ENCODE measurements at places on chromosomes 3 and 15.

DNA sequence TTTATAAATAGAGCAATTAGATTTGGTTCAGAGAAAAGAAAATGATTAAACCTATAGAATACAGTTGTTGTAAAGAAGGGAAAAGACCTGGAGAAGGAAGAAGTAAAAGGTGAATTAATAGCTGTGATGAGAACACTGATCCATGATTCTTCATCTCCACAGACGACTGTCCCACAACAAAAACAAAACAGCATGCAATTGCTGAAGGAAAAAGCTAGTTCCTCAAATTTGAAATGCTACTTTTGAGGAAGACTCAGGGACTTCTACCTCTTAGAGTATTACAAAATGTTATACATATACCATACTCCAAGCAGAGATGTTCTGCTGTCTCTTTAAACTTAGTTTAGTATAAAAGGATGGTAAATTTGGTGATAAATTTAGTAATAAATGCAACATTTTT is 21.5 kb downstream of the ALCAM start:
- DNase-seq, result no peak

DNA sequence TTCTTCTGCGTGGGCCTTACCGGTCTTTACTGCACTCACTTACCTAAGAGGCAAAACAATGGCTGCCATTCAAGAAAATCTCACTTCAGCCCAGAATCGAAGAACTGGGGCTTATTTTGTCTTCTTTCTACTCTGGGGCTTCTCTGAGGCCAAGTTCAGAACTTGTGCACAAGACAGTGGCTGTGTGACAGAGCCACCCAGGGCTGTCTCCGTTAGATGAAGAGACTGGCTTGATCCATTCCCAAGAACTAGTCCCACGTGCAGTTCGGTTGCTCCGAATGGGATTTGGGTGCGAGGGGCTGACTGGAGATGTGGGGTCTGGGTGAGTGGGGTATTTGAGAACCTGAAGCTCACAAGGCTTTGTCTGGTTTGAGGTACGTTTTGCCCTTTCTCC is 795 bp upstream of the TCF12 start:
- DNase-seq, result no peak

DNA sequence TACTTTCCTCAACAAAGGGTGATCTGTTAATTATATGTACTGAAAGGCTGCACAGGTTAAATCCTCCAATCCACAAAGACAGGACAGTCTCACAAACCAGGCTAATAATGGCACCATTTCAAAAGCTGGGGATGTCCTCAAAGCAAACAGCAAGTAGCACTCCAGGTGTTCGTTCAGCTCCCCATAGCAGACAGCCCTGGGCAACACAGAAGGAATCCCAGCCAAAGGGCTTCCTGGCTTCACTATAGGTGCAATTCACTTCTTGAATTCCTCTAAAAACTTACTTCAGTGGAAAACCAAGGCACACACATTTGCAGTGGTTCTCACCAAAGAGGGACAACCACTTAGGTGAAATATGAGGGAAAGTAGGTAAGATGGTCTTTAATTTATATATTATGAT is 166.7 kb downstream of the CTNNB1 start:
- DNase-seq, result no peak

- no peak for DNase-seq
Measured at GRCh38 chr3:59502806-59503205, 453.0 kb upstream of the CFAP20DC start.

GRCh38 chr15:50065279-50065678 is 53.8 kb downstream of the ATP8B4 start:
- DNase-seq, result no peak

- no peak for DNase-seq
Measured at GRCh38 chr15:74920456-74920855, 13.8 kb upstream of the FAM219B start.

DNA sequence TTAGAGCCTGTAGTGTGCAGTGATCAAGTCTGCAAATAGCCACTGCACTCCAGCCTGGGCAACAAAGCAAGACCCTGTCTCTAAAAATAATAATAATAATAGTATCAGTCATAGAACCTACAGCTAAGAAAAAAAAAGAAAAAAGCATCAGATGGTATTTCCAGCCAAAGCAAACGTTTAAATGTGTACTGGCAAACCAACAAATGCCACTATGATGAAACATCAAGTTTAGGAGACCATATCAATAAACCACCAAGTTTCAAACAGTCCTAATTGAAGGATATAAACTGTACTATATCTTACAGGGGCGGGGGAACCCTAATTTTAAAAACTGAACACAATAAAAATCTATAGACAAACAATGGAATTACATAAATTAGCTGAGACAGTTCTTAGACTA is 6.4 kb downstream of the UBP1 start:
- no peak for DNase-seq

GRCh38 chr15:70199540-70200410 is 102.1 kb upstream of the TLE3 start:
- no peak for DNase-seq

DNA sequence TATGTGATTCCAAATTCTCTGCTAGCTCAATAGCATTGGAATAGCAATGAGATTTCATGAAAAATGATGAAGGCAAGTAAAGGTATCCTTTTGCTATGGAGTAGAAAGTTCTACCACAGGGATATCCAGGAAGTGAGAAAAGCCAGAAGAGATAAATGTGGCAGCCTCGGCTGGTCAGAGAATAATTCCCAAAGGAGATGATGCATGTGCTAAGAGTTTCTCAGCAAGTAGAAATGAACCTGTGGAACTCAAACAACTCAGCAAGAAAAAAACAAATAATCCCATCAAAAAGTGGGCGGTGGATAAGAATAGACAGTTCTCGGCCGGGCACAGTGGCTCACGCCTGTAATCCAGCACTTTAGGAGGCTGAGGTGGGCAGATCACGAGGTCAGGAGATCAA is 38.2 kb downstream of the ALS2CL start:
- DNase-seq, result no peak

DNA sequence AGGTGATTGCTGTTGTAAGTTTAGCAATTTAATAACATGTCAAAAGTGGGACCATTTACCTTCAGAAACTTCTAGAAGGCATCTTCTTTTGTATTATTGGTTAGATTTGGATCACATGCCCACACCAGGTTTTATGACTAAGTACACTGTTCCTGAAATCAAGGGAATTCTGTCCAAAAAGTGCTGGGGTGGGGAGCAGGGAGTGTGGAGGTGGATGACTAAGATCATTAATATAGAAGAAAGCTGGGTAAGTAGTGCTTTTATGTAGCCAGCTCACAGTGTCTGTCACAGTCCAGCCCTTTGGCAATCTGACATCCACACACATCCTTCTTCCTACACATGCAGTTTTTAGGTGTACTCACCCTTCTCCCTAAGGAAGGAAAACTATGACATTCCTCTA is 120.0 kb downstream of the TMCO5A start:
- no peak for DNase-seq

DNA sequence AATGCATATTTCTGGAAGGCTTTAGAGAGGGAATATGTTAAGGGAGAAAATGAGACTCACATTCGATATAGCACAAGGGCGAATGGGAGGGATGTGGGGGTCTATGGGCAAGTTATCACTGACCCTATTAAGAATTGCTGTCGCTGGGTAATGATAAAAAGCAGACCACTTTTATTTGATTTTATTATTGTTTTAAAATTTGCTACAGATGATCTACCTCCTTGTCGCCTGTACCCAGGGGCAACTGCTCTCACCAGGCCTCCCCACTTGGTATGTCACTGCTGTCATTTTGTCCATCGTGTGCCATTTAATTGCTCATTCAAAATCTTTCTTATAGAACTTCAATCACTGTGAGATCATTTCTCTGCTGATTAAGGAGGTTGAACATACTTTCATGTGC is 153.8 kb downstream of the OPA1 start:
- no peak for DNase-seq

DNA sequence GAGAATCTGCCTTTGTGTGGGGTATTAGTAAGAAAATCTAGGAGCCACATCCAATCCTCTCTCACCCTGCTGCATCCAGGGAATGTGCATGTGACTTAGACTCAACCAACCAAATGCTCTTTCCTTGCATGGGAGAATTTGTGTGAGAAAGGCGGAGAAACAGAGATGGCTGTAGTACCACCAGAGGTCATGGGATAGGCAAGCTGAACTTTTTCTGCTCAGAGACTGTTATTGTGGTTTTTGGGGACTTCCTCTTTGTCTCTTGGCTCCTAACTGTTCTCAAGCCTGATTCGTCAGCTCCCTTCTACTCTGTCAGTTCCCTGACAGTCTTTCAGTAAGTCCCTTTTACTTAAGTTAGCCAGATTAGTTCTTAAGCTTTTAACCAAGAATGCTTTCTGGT is 2.6 kb upstream of the ZSCAN2 start:
- no peak for DNase-seq

DNA sequence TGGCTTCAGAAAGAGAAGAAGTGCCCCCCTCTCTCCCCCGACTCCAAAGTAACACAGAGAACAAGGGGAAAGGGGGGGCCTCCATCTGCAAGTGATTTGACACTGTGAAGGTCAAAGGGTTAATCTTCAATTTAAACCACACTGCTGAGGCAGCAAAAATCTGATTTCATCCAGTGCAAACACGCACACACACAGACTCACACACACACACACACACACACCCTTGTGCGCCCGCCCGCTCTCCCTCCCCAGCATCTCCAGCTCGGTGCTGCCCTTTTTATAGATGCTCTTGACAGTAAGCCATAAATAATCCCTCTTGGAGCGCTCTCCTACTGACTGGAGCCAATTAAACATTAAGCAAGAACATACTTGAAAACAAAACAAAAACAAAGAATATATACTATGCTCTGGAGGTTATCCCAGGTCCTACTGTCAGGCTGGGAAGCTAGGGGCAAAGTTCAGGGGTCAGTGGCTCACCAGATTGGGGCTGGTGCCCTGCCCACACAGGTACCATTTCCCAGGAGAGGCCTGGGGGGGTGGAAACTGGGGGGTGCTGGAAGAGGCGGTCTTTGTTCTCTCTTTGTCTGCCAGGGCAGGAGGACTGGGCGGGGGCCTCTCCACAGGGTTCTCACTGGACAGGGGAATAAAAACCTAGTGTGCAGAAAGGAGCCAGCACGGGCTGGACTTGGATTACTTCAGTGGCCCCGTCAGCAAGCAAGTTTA is 16.3 kb downstream of the BMF start:
- DNase-seq, result no peak

GRCh38 chr15:47609693-47610092 is 107.6 kb upstream of the SEMA6D start:
- DNase-seq, result no peak

GRCh38 chr3:13391308-13391707 is 28.8 kb downstream of the NUP210 start:
- no peak for DNase-seq

- no peak for DNase-seq
Measured at GRCh38 chr3:7280318-7280717, 419.4 kb downstream of the GRM7 start.

GRCh38 chr3:94175677-94176076 is 112.8 kb downstream of the NSUN3 start:
- DNase-seq, result no peak

DNA sequence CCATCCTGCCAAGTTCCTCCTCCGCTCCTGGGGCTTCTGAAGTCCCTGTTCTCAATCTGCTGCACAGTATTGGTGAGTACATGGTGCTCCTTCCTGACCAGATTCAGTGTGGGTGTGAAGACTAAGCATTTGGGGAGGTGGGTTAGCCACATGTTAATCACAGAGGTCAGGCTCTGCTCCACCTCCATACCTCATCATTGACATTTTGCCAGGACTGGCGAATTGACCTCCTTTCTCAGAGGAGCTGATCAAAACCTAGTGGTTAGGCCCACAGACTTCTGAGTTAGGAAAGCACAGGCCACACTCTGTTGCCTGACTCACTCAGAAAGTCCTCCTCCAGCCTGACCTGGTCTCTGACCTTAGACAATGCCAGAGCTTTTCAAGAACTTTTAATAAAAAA is 8.4 kb upstream of the RPS17 start:
- DNase-seq, result no peak

- no peak for DNase-seq
Measured at GRCh38 chr3:46599590-46599989, 12.7 kb upstream of the FAM240A start.

GRCh38 chr3:20056725-20057611 is 16.7 kb downstream of the KAT2B start:
- no peak for DNase-seq

GRCh38 chr3:16216373-16216935 is 42.0 kb downstream of the GALNT15 start:
- no peak for DNase-seq

DNA sequence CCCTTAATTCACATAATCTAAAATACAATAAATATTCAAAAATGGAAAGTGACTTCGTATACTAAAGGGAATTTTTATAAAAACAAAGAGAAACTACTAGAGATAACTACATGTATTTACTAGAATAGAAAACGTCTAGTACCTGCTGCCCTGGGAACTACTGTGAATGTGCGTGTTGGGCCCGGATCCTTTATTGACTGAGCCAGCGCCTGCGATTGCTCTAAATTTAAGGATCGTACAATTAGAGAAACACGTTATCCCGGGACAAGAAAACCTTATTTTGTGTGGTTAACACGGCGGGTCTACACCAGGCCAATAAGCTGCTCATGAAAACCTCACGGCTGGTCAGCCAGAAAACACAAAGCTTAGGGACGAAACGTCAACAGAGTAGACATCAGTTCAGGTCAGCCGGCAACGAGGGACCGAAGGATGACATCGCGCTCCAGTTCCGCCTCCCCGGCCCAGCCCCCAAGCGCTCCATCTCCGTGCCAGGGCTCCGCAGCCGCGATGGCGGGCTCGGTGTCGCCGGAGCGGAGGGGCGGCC is 555 bp downstream of the TM2D3 start:
- no peak for DNase-seq

DNA sequence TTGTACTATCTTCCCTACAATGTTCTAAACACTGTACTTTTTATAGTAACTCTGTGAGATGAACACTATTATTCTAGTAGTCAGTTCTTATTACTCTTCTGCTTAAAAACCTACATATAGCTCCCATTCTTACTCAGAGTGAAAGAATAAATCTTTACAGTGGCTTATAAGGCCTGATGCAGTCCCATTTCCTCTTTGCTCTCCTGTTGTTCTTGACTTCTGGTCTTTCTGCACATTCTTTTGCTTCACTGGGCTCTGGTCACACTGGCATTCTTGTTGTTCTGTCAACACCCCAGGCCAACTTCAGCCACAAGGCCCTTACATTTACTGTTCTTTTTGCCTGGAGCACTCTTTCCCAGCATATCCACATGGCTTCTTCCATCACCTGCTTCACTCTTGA is 58.2 kb upstream of the TP63 start:
- no peak for DNase-seq

GRCh38 chr15:77185242-77185785 is 114.4 kb upstream of the TSPAN3 start:
- DNase-seq, result no peak

- no peak for DNase-seq
Measured at GRCh38 chr3:123789160-123789559, 95.0 kb downstream of the MYLK start.
